ENCODE measurements at places on chromosomes 7 and 10.

DNA sequence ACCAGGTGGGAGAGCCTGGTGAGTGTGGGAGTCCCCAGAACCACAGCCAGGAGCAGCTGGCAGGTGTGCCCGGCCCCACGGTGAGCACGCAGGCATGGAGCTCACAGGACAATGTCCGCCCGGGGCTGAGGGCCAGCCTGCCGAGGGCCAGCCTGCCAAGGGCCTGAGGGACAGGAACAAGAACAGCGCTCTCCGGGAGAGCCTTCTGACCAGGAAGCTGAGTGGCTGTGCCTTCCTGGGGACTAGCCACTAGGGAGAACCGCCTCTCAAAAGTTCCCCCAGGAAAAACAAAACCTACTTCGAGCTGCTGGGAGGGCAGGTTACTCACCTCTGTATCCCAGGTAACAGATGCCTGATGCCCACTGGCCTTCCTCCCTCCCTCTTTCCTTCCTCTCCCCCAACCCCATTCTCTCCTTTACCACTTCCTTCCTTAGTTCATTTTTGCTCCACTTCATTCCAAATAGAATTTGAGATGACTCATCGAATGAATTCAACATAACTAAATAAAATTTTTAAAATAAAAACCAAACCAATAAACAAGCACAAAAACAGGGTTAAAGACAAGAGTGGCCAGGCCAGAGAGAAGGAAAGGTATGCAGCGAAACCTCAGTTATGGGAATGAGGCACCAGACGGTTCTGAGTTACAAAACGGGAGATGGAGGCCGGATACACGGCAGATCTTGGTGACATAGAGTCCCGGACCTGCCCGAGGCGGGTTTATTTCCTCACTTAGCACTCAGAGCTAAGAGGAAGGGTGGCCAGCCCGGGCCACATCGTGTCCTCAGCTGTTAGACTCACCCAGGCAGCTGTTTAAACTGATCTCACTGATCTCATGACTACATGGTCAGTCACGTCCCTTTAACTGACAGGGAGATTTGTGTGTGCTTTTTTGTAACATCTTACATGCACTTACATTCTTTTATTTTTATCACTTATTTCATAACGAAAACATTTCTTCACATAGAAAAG, 128.5 kb downstream of the TNS3 start:
- DNase-seq = peak; percentile 99

DNA sequence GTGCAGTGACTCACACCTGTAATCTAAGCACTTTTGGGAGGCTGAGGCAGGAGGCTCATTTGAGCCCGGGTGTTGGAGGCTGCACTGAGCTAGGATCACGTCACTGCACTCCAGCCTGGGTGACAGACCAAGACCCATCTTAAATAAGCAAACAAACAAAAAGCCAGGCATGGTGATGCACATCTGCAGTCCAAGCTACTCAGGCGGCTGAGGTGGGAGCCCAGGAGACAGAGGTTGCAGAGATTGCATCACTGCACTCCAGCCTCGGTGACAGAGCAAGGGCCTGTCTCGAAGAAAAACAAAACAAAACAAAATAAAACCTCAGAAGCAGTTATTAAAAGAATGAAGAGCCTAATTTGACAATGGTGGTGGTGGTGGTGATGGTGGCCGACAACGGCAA, 132.5 kb downstream of the PARD3 start:
- no peak for DNase-seq

- DNase-seq = no peak
These were observed 957.6 kb upstream of the ZNF722 start for GRCh38 chr7:63040966-63041610.

DNA sequence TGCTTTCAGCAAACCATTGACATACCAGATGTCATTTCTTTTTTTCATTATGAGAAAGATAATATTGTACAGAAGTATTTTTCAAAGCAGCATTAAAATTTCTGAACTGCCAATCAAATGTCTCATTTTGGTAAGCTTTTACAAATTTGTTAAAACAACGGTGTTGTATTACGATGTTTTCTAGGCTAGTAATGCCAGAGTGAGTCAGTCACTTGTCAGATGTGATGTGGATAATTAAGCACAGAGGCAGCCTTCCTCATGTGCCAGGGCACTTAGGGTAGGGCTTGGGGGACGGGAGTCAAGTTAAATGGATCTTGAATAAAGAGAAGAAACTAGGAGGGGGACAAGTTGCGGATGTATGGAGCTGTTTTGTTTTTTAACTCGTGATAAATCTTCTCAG, 10.1 kb downstream of the PSTK start:
- DNase-seq = peak; percentile 44

- peak; percentile 71 for DNase-seq
These were observed 546.6 kb downstream of the INHBA start for GRCh38 chr7:41156268-41156667.

DNA sequence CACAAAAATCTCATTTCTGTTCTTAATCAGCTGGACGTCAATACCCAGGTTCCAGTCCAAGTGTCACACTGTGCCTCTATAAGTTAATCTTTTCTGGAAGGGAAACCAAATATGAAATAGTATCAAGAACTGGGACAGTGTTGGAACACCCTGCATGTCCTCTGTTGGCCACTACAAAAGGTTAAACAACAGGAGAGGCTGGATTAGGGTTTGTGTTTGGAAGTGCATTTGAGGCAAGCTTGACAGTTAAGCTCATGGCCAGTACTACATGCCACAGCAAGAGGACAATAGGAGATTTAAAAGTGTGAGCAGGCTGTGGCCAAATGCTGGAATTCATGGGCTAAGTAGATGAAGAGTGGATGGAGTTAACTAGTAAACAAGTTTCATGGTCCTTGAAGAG, 751.5 kb downstream of the AUTS2 start:
- no peak for DNase-seq

DNA sequence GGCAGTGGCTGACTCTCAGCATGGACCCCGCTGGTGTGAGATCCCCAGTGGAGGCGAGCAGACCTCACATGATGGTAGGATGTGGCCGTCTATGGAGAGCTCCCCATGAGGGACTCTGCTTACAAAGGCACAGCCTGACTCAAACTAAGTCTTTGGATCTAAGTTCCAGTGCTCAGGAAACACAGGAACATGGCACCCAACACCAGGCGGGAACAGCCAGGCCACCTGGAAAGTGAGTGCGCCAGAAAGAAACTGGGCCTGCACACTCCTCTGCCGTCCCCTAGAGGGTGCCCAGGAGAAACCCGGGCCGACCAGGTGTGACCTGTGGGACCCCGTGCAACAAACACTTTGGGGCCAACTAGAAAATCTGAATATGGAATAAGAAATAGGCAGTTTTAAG, 10.0 kb downstream of the PITRM1 start:
- DNase-seq = no peak

GRCh38 chr7:128915841-128916642, 5.5 kb upstream of the KCP start:
- DNase-seq = no peak

GRCh38 chr7:1193593-1194424, 33.8 kb upstream of the ZFAND2A start:
- DNase-seq = peak; percentile 74

DNA sequence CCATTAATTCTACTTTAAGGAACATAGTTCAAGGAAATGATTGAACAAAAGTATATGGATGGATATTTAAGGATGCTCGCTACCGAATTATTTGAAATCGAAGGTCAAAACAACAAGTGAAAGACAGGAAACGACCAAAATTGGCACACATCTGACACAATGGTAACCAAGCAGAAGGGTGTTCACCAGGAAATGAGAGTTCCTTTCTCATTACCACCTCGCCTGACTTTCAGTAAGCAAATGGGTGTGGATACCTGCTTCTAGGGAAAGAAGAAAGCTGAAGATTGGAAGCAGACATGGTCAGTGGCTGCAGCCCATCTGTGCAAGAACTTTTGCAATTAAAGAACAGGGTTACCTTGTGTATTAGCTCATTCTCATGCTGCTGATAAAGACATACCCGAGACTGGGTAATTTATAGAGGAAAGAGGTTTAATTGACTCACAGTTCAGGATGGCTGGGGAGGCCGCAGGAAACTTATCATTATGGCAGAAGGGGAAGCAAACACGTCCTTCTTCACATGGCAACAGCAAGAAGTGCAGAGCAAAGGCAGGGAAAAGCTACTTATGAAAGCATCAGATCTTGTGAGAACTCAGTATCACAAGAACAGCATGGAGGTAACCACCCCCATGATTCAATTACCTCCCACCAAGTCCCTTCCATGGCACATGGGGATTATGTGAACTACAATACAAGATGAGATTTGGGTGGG, 6.2 kb upstream of the TMEM273 start:
- DNase-seq = no peak

- DNase-seq = no peak
These were observed 26.5 kb upstream of the BET1 start for GRCh38 chr7:94030634-94031033.

- peak; percentile 46 for DNase-seq
These were observed 228.9 kb upstream of the TCF7L2 start for GRCh38 chr10:112721080-112721698.

DNA sequence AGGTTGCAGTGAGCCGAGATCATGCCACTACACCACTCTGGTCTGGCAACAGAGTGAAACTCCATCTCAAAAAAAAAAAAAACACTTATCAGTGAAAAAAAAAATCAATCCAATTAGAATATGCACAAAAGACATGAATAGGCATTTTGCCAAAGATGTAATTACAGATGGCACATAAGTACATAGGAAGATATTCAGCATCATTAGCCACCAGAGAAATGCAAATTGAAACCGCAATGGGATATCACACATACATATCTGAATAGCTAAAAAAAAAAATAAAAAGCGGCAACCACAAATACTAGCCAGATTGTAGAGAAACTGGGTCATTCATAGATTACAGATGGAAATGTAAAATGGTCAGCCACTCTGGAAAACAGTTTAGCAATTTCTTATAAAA, 1310.8 kb downstream of the XPNPEP1 start:
- DNase-seq = no peak

- DNase-seq = no peak
These were observed 40.9 kb downstream of the CCNY start for GRCh38 chr10:35377050-35377728.

DNA sequence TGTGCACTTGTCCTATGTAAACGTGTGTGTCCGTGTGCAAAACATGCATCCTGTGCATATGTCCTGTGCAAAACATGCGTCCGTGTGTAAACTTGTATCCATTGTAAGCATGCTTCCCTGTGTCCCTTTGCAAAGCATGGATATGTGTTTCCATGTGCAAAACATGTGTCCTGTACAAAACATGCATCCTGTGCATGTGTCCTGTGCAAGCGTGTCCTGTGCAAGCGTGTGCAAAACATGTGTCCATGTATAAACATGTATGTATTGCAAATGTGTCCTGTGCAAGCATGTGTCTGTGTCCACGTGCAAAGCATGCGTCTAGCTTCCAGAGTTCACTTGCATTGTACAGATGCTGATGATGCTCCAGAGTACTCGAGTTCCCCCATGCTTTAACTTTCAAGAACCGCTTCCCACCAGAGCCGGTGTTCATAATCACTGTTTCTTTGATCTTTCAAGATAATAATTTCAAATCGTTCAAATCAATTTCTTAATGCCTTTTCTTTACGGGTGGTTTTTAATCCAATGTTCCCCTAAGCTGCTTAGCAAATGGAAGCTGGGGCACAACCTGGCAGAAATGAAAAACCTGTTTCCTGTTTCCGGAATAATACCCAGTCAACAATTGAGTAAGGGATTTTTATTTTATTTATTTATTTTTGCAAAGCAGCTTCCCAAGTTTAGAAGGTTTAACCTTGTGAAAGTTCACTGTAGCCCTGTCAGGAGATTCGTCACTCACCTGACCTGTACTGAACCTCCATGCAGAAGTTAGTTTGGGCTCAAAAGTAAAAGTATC, 641 bp upstream of the ASB13 start:
- DNase-seq = no peak

DNA sequence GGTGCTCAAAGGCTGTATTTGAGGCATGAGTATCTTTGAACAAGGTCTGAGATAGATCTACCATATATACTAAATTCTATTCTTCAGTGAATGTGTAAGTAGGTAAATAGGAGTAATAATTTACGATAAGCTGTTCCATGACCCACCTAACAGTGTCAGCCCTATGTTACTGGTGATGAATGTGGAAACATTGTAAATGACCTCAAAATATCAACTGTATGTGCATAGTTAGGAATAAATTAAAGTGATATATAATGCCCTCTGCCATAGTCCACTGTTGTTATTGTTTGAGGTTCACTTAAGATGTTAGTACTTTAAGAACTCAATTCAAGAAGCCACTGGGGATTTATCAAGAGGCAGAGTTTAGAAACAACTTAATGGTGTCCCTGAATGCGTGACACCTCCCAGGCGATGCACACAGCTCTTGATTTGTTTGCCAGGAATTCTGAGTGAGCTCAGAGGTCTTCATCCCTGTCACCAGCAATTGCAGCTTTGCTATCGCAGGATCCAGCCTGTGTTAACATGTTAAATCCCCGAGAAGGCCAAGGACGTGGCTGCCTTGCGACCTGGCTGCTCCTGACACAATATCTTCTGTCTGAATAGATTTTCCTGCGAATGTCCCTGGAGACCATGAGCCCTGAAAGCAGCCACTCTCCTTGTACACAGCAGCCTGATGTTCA, 104.9 kb downstream of the KLF6 start:
- no peak for DNase-seq

DNA sequence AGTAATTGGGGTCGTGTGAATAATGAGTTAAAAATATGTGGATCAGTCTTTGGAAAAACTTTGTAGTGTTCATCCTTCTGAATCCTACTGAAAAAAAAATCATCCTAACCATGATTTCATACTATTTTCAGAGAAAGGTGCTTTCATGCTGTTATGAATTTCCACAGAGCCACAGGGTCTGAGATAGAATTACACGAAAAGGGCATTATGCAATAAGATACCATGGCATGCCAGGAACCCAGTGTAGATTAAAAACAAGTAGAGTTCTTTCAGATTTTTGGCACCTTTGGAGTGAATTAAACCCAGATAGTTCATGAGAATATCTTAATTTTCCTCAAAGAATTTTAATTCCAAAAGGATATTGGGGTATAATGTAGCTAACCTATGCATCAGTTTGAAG, 47.5 kb upstream of the AGMO start:
- no peak for DNase-seq

DNA sequence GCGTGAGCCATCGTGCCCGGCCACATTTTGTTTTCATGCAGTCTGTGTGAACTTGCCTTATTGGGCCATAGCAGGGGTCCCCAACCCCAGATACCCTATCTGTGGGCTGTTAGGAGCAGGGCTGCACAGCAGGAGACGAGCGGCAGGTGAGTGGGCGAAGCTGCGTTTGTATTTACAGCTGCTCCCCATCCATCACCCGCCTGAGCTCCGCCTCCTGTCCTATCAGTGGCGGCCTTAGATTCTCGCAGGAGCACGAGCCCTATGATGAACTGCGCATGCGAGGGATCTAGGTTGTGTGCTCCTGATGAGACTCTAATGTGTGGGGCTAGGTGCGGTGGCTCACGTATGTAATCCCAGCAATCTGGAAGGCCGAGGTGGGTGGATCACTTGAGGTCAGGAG, 293.9 kb downstream of the CAMK1D start:
- no peak for DNase-seq

- no peak for DNase-seq
These were observed 112.0 kb downstream of the PPP1R3A start for GRCh38 chr7:113806633-113807327.

Measured in M059J (cell line).